ENCODE measurements at places on chromosomes 13 and 19.

DNA sequence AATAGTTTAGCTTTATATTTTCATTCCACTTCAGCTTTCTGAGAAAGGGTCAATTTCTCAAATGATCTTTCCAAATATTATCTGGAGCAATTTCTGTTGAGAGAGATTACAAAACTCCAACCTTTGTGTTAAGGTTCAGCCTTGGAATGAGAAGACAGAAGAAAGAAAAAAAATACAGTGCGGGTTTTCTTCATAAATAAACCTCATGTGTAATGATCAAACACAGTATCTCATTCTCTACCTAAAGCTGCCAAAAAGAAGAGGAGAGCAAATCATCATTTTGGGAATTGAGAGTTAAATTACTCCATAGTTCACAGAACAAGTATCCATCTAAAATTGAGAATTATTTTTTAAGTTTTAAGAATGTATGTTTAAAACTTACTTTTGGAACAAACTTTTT lies 420.5 kb downstream of the KLF5 start:
- DNase-seq = no peak

DNA sequence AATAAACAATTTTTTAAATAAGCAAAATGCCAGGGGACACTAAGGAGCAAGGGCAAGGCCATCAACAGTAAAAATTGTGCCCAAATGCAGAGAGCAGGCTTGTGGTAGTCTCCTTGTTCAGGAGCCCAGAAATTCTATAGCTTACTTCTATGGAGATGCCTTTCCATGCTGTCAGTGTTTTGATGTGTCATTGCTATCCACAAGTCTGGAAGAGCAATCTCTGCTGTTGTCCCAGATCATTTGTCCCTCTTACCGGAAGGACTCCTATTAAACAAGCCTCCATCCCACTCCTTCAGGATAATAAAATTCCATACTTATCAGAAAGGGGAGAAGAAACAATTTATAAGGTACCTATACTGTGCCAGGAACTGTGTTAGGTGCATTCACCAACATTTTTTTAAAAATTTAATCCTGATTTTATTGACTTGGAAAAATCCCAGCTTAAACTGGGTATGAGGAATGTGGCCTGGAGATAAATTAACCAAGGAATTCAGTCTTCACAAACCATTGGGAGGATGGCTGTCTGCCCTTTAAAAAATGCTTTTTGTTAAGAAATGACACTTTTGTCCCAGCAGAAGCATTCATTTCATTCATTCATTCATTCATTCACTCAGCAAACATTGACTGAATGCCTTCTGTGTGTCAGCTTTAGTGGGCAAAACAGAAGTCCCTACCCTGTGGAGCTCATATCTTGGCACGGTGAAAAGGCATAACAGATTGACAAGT lies 26.8 kb upstream of the CYSLTR2 start:
- no peak for DNase-seq

DNA sequence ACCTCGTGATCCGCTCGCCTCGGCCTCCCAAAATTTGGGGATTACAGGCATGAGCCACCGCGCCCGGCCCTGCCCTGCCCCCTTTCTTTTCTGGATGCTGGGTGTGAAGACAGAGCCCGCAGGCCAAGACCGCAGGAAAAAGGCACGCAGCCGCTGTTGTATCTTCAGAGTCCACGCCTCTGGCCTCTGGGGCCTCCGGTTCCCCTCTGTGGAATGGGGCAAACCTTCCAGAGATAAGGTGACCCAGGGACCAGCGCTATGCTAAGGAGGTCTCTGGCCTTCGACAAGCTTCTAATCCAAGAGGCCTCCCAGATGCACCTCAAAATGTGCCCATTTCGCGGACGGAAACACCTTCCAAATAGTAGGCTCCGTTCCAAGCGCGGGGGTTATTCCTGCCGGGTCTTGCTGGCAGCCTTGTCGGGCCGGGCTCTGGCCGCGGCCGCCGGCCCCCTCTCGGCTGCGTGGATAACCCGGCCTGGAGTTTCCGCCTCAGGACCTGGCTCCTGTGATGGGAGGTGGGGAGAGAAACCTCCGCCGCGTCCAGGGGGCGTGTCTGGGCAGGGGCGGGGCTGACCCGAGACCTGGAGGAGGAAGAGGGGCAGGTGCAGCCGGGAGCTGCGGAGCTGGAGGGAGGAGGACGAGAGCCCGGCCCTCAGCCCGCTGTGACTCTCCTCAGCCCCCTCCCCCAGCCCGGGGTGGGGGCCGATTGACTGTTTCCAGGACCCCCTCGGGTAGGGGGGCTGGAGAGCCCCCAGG lies 13.1 kb downstream of the TJP3 start:
- peak; percentile 77 for DNase-seq

DNA sequence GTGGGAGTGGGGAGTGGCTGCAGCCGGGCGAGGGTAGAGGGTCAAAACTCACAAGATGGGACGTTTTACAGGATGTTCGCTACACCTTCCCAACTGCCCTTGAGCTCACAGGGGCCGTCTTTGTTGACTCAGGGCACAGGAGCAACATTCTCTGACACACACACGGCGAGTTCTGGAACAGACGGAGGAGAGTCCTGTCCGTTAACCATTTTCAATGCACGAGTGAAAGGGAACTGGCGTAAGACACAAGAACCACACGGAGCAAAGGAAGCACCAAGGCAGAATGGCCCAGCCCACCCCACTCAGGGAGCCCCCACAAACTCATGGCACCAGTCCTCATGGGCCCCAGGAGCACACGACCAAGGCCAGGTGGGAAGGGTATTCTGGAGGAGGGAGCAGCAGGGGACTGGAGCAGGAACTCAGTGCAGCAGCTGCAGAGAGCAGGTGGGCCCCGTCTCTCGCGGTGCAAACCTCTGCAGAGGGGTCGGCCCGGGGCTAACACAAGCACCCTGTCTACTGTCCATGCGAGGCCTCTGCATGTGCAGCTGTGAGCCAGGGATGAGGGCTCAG lies 37.9 kb upstream of the ISYNA1 start:
- DNase-seq = no peak

- DNase-seq = no peak
These were observed 59.7 kb downstream of the SHISA2 start for GRCh38 chr13:25992076-25992475.

- no peak for DNase-seq
These were observed 99.7 kb downstream of the DCLK1 start for GRCh38 chr13:36031490-36031889.

All from NCI-H1436 treated with DMSO at 0.1 percent for 48 hours (cell line).